ENCODE measurements at places on chromosomes 12 and 14.

- DNase-seq, result no peak
Observed at GRCh38 chr12:49339464-49339861, 2.5 kb upstream of the C1QL4 start.

GRCh38 chr14:100667656-100668055 is 59.0 kb upstream of the DLK1 start:
- no peak for DNase-seq

GRCh38 chr14:30855345-30856037 is 18.9 kb upstream of the COCH start:
- no peak for DNase-seq

GRCh38 chr12:53505555-53506449 is 1.5 kb downstream of the NPFF start:
- DNase-seq, result no peak

GRCh38 chr14:24399999-24400718 is 1.4 kb downstream of the NYNRIN start:
- no peak for DNase-seq

DNA sequence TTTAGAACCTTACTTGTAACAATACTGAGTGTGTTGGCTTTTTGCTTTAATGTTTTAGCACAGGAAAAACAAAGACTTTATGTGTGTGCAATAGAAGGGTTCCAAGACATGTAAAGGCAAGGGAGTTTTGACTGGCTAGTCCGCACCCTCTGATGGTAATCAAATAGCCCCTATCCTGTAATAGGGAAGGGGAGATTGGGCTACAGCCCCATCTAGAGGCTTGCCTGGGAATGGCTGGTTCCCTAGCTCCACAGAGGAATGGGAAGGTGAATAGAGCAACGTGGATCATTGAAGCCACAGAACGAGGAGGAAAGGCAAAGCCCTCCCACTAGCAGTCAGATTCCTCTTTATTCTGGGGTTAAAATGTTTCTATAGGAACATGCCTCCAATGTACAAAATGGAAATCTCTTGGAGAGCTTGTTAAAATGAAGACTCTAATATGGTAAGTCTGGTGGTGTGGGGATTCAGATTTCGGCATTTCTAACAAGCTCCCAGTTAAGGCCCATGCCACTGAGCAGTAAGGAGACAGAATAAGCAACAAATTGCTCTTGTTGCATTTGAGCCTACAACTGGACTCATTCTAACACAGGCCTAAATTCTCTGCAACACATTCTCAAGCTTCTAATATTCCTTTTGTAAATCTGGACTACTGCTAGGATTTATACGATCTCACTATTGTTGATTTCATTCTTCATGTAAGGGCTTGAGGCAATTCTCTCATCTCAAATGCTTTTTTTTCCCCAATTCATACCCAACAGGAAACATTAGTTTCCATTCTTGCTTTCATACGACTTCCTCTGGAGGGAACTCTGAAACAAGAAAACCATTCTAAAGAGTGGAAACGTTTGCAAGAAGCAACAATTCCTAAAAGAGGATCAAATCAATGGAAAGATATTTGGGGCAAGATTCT is 57.1 kb downstream of the NIN start:
- DNase-seq, result peak; percentile 21

- no peak for DNase-seq
Observed at GRCh38 chr12:52641468-52641867, 10.5 kb downstream of the KRT2 start.

GRCh38 chr12:110937104-110937641 is 16.8 kb upstream of the MYL2 start:
- DNase-seq, result peak; percentile 60

DNA sequence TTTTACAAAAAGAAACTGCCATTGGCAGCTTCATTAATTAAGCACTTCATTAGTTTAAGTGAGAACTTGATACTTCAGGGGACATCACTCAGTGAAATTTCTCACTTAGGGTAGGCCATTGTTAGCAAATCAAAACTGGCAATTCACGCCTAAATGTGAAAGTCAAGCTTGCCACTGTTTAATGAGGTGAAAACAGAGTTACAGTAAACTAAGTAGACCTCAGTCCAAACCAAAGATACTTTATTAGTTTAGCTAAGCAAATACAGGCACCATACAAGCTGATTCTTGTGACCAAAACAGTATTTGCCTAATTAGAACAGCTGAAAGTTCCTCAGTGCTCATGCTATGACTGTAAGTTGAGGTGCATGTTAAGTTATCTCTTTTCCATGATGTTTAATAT is 176.5 kb upstream of the CPNE8 start:
- DNase-seq, result no peak

GRCh38 chr12:24617471-24617870 is 331.4 kb downstream of the BCAT1 start:
- DNase-seq, result no peak

GRCh38 chr14:104405360-104406226 is 174.0 kb upstream of the C14orf180 start:
- no peak for DNase-seq

DNA sequence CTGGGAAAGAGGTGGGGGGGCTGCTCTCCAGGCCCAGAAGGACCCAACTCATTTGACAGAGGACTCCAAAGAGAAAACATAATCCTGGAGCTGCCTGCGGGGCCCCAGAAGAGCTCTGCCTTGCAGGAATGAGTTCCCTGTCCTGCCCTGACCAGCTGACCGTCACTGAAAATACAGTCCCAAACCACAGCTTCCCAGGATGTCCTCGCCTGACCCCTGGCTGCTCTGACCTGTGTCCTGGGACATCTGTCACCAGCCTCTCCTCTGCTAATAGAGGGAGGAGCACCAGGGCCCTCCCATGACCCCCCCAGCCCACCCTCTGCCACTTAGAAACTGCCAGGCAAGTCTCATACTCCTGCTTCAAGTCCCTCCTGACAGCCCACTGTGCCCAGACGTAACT is 9.8 kb downstream of the FIGNL2 start:
- DNase-seq, result no peak

DNA sequence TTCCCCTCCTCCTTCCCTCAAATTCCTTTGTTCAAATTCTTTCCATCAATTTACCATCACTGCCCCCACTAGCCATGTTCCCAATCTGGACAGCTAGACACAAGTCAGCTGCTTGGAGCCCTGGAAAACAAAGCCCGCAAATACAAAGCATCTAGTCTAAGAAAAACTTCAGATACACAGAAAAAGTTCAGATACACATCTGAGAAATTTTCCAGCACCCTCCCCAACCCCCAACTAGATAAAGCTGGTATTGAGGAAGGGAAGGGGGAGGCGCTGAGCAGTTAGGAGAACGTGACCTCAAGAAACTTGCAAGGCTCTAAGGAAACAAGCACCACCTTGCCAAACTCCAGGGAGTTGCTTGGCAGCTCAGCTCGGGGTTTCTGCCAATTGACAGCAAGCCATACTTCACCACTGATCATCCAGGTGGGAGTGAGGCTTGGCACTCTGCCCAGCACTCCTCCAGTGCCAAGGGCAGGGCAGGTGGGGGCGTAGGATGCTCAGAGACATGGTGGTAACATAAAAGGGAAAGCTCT is 5.1 kb upstream of the CNIH1 start:
- DNase-seq, result no peak
